ENCODE measurements at places on chromosomes 3 and 15.

GRCh38 chr15:38369936-38370478 is 83.9 kb upstream of the FAM98B start:
- no peak for DNase-seq

DNA sequence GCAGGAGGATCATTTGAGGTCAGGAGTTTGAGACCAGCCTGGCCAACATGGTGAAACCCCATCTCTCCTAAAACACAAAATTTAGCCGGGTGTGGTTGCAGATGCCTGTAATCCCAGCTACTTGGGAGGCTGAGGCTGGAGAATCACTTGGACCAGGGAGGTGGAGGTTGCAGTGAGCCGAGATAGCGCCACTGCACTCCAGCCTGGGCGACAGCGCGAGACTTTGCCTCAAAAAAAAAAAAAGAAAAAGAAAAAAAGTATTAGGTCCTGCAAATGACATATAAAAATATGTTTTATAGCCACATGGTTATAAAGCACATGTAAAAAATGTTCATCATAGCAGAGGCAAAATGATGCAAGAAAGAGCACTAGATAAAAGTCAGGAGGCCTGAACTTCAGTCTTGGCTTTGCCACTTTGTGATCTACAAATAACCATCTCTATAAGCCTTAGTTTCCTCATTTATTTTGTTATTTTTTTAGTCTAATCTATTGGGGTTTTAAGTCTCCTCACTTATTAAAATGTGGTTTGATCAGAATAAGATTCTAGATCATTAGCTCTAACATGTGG is 4.9 kb downstream of the SLC12A6 start:
- no peak for DNase-seq

GRCh38 chr15:39084674-39085530 is 496.0 kb upstream of the THBS1 start:
- no peak for DNase-seq

DNA sequence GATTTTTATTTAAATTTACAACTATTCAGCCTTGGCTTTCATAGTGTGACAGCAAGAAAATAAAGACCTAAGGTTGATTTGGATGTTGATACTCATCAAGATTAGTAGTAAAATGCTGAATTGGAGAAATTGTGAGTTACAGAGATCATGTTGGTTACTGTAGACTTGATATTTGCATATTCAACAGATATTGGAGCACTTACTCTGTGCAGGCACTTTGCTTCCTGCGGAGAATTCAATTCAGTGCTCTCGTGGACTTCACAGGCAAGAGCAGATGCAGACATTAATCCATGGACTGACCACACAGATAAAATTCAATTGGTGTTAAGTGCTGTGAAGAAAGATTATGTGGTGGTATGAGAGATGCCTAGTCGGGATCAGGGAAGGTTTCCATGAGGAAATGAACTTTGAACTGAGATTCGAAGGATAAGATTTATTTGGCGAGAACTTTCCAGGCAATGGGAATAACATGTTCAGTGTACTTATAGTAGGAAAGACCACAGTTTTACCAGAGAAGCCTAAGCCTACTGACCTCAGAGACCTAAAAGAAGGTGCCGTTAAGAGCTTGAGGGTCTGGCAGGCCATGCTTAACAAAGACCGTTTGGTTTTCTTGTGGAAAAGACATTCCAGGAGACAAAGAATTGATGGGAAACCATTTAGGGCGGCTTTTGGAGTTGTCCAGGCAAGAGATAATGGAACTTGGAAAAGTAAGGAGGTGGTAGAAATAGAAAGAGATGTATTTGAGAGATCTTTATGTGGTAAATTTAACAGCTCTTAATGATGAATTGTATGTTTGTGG is 4.3 kb downstream of the SELENOT start:
- DNase-seq: no peak

DNA sequence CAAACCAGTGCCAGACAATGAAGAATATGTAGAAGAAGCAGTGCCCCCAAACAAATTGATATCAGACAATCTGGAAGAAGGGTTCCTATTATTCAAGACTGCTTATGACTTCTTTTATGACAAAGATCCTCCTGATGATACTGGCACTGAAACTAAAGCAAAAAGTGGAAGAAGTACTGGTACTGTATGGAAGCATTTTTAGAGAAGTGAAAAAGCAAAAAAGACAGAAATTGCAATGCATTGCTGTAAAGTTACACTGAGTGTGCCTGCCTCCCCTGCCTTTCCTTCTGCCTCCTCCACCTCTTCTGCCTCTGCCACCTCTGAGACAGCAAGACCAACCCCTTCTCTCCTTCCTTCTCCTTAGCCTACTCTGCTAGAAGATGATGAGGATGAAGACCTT is 167.6 kb downstream of the PLCL2 start:
- DNase-seq: no peak

DNA sequence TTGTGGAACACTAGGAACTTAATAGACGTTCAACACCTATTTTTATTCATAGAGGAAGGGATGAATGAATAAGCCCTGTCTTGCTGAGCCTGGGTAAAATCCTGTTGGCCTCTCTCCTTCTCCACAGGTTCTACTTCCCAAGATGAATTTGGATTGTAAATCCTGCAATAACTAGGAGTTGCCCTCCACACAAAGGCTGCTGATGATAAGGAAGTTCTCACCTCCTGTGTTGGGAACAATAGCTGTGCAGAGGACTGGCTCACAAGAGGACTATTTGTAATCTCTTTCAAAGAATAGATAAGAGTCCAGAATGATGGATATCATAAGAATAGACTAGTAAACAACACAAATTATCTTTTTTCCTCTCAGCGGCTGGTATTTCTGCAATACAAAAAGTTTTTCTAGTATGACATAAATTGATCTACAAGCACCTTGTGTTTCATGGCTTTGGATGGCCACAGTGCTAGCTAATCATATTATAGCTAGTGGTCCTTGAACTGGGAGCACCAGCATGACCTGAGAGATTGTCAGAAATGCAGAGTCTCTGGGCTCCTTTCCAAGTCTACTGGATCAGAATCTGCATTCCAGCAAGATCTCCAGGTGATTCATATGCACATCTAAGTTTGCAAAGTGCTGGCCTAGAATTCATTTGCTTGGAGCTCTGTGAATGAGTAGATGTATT is 28.1 kb upstream of the COL6A6 start:
- DNase-seq: no peak

DNA sequence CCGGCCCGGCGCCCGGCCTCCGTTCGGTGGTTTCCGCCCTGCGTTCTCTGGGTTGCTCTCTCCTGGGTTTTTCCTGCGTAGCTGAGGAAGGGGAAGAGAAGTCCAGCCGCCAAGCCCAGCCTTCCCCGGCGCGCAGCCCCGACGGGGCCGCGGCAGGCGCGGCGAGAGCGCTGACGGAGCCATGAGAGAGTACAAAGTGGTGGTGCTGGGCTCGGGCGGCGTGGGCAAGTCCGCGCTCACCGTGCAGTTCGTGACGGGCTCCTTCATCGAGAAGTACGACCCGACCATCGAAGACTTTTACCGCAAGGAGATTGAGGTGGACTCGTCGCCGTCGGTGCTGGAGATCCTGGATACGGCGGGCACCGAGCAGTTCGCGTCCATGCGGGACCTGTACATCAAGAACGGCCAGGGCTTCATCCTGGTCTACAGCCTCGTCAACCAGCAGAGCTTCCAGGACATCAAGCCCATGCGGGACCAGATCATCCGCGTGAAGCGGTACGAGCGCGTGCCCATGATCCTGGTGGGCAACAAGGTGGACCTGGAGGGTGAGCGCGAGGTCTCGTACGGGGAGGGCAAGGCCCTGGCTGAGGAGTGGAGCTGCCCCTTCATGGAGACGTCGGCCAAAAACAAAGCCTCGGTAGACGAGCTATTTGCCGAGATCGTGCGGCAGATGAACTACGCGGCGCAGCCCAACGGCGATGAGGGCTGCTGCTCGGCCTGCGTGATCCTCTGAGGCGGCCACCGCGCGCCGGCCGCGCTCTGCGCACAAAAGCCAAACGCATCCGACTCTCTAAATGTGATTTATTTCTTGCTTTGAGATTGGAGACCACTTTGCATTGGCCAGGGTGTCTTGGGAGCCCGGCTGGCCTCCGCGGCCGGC is 727 bp downstream of the RAP2B start:
- peak; percentile 19 for DNase-seq

GRCh38 chr3:123670743-123671142 is 85.9 kb upstream of the HACD2 start:
- no peak for DNase-seq

GRCh38 chr3:183291497-183292031 is 38.5 kb downstream of the B3GNT5 start:
- no peak for DNase-seq

All from NCI-H146 (cell line).